ENCODE measurements at places on chromosomes 7 and 10.

DNA sequence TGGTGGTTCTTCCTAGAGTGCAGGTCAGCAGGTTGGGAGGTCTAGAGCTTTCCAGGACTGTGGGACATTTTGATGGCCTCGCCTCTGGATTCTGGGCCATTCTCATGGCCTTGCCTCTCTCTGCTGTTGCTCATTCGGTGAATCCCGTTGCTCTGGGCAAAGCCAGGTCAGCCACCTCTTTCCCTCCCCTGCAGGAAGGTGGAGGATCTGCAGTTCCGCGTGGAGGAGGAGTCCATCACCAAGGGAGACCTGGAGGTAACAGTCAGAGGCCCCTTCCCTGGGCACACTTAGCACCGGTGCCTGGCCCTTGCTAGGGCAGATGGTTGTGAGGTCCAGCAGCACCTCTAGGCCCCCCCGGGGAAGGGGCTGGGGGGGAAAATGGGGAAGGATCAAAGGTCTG, 74.9 kb downstream of the CLIP2 start:
- no peak for DNase-seq

DNA sequence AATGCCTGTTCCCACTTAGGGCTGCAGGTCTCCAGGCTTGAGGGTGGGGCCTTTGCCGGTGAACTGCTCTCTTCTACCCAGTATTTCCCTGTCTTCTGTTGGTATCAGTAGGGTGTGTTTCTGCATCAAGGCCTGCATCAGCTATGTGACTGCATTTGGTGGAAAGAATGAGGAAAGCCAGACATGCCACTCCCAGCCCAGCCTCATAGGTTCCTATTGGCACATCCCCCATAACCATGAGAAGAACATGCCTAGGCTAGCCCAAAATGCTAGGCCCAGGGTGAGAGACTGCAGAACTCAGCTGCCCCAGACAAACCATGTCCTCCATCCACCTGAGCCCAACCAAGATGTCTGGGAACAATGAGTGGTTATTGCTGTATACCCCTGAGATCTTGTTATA, 380.3 kb upstream of the ADARB2 start:
- DNase-seq, result no peak

GRCh38 chr10:114044247-114045135, 825 bp downstream of the ADRB1 start:
- DNase-seq, result no peak

GRCh38 chr7:107643407-107643806, 17.2 kb upstream of the SLC26A4 start:
- no peak for DNase-seq

- DNase-seq, result no peak
Observed at GRCh38 chr7:150507947-150508602, 6.6 kb upstream of the GIMAP7 start.

GRCh38 chr7:105876091-105876963, at the start of gene ATXN7L1:
Gene ATXN7L1 (minus strand): TSS chr7:105876599. CDS start chr7:105876558, 41 bp downstream.
- peak; percentile 92 for DNase-seq

DNA sequence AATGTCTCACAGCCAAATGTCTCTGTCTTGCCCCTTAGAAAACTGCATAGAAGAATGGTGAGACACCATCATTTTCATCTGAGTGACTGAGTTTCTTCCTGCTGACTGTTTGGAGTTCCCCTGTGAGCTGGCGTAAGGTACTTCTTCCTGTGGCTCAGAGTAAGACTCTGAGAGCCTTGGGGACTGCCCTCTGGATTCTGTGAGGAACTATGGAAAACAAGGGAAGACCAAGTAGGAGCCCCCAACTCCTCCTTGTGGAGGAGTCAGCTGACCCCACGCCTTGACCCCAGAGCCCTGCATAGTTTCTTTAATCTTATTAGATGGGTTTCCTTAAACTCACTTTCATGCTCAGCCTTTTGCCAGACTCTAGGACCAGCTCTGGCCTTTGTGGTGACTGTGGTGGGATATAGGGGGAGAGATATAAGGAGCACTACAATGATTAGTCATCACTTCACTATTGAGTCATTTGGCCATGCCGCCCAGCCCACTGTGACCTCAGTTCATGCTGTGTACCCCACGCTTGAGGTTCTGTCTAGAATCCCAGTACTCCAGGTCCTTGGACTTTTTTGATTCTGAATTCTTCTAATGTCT, 51.8 kb upstream of the FAM133B start:
- DNase-seq, result peak; percentile 13

DNA sequence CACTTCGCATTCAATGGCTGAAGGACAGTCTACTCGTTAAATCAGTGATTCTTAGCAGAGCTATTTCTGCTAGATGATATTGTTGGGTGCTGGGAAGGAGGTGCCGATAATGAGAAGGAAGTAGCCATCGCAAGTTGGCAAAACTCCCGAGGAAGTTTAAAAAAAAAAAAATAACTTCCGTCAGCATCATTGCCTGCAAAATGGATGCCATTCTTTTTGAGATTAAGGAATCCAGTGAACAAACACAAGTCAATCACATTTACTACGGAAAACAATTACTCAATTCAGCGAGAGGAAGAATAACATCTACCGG, 74.4 kb upstream of the SFMBT2 start:
- no peak for DNase-seq

DNA sequence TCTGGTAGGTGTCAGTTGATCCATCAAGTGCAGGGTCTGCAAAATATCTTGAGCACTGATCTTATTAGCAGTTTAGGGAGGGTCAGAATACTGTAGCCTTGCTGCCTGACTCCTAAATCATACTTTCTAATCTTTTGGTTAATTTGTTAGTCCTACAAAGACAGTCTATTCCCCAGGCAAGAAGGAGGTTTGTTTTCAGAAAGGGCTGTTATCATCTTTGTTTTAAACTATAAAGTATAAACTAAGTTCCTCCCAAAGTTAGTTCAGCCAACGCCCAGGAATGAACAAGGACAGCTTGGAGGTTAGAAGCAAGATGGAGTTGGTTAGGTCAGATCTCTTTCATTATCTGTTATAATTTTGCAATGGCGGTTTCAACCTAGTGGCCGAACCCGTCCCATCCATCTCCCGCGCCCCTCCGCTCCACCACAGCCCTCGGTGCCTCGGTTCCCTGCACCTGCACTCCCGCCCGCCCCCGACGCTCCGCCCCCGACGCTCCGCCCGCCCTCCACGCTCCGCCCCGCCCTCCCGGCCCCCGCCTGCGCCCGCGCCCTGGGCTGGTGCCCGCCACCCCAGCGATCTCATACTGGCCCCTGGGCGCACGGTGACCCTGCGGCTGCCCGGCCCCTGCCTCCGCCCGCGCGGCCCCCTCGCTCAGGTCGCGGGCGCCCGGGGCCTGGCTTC, at the start of gene ADCK2:
Gene ADCK2 (plus strand): TSS at position 564 of the 681 bp plus-strand sequence. CDS start 386 bp downstream, outside the sequence.
- peak; percentile 58 for DNase-seq

DNA sequence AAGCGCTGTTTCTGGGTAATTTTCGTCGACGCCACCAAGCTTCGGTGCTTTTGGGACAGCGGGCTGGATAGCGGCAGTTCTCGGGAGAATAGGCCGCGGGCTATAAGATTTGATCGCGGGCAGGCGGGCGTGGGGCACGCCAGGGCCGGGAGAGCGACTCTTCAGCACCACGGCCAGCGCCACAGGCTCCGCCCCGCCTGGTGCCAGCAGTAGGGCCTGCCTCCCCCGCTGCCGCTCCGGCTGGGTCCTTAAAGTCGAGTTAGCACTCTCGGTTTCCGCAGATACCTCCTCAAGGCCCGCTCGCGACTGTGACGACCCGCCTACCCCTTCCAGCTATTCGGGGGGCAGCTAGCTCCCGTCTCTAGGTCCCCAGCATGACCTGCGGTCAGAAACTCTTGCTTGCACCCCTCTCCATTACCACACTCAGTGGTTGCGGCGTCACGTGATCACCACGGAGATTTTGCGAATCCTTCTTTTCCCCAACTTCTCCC, 9.4 kb downstream of the NXPH1 start:
- peak; percentile 15 for DNase-seq

DNA sequence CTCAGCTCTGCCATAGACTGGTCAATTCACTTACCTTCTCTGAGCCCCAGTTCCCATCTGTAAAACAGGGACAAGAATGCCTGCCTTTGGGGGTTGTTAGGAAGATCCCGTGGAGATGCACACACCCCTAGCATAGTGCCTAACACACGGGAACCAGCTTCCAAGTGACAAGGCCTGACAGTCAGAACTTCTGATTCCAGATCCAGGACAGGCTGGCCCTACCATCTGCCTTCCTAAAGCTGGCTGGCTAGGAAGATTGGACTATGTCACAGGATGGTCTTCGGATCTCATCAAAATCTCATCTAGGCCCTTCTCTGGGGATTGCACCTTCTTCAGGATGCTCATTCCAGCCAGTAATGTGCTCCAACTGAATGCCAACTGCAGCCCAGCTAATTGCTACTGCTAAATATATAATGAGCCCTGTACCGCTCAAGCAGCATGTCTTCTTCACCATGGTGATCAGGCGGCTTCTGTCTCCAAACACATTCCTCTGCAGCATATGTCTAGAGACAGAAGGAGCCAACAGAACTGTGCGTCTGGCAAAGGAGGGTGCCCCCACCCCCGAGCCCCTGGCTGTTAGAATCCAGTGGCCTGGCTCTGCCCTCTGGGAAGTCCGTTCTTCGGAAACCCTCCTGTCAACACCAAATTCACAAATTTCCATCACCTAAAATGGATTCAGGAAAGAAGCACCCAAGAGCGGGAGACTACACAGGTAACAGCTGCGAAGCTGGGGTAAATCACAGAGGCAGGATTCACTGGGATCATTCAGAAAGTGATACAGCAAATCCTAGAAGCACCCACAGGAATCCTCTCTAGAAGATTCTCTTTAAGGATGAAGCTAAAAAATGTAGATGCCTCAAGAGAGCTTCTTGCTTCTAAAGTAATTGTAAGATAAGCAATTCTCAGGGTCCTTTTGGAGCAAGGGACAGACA, 142.1 kb upstream of the EEPD1 start:
- no peak for DNase-seq

DNA sequence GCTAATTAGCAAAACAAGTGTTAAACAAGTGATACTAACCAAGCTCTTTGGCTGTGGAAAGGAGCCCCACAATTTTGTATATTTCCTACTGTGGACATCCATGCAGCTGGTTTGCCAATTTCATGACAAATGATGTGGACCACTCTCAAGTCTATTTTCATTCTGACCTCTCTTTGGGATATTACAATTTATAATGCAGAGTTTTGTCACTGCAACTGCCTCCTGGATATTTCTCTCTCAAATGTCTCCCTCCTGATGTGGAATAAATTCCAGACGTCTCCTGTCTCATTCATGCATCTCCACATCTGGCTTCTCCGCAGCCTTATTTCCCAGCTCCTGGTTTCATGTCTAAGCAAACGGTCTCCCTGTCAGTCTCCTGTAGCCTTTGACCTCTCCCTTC, 80.6 kb upstream of the RHEB start:
- no peak for DNase-seq

- DNase-seq, result peak; percentile 73
Observed at GRCh38 chr7:100604028-100604975, 2.1 kb downstream of the PCOLCE start.

DNA sequence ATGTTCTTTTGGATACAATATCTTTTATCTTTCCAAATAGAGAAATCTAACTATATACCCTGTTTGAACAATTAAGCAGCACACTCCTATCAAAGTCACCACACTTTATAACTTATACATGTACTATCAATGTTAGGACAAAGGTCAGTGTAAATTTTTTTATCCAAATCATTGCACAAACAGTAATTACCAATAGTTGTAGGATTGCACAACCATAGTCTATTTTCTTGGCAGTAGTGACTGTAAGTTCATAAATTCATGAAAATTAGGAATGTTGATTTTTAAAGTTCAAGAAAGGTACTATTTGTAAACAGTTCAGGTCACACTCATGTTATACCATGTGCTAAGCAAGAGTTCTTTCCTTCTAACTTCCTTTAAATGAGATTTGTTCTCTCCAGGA, 9.3 kb downstream of the WNT2 start:
- DNase-seq, result no peak

- DNase-seq, result no peak
Observed at GRCh38 chr7:15475808-15476530, 85.8 kb downstream of the AGMO start.

DNA sequence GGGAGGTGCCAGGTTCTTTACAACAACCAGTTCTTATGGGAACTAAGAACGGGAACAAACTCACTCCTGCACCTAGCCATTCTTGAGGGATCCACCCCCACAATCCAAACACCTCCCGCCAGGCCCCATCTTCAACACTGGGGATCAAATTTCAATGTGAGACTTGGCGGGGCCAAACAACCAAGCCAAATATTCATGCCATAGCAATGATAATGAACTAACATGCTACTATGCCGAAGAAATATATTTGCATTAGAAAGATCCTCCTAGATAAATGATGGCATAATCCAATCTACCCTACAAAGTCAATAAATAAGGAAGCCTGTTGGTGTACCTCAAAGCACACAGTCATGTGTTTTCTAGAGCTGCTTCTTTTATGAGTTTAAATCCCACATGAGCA, 57.6 kb downstream of the CCDC71L start:
- no peak for DNase-seq

DNA sequence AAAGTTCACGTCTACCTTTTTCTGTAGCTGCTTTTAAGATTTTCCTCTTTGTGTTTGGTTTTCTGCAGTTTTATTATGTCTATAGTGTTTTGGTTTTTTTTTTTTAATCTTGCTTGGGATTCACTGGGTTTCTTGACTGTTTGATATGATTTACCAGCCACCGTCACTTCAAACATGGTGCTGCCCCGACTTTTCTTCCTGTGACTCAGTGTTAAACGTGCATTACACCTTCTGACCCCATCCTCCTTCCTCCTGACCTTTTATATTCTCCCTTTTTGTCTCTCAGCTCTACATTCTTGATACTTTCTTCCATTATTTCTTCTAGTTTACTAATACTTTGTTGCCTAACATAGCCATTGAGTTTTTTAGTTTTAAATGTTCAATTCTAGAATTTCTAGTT, 61.5 kb downstream of the GNA12 start:
- no peak for DNase-seq
